WTC11 (cell line): ENCODE measurements at places on chromosomes 3 and 15. TPM values are rescaled to one million over a fixed set of nuclear protein-coding genes. Genes with fewer than 3 reads are reported as not detected.

The FMN1 gene
- total RNA-seq, result 3.6 to 4.5 TPM (median 4.1 TPM) in 3 replicates

The FGF7 gene
- total RNA-seq, result 0.11 to 0.15 TPM (median 0.11 TPM) in 3 replicates

DNA sequence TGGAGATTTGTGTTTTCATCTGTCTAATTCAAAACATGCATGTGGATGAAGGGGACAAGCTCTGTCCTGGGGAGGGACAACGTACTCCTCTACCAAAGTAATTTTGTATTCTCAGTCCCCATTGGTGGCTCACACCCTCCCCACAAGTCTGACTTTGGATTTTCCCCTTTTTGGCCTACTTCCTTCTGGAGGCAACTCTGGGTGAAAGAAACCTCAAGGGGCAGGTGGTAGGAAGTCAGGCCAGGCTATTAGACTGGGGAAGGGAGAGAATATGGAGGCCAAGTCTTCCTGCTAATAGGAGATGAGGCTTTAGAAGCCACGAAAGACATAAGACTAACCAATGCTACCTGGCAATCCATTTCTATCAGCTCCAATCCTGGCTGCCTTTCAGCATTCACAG lies 124.9 kb upstream of the RASGRP1 start:
- H3K4me1 ChIP-seq, result peaks cover 15% of the 10 kb centered on the region
- no peak overlapping the region for H3K27ac ChIP-seq
- no peak for DNase-seq

GRCh38 chr15:101137312-101137940 lies 114.4 kb downstream of the CHSY1 start:
- H3K27ac ChIP-seq, result peak overlapping the region; percentile 18
- H3K36me3 ChIP-seq, result peaks cover 6% of the 10 kb centered on the region; the same call in 1 of the 2 replicates
- no peak overlapping the region for H3K4me3 ChIP-seq
- DNase-seq, result no peak
